ACHN (cell line): ENCODE measurements at places on chromosomes 6 and 20.

DNA sequence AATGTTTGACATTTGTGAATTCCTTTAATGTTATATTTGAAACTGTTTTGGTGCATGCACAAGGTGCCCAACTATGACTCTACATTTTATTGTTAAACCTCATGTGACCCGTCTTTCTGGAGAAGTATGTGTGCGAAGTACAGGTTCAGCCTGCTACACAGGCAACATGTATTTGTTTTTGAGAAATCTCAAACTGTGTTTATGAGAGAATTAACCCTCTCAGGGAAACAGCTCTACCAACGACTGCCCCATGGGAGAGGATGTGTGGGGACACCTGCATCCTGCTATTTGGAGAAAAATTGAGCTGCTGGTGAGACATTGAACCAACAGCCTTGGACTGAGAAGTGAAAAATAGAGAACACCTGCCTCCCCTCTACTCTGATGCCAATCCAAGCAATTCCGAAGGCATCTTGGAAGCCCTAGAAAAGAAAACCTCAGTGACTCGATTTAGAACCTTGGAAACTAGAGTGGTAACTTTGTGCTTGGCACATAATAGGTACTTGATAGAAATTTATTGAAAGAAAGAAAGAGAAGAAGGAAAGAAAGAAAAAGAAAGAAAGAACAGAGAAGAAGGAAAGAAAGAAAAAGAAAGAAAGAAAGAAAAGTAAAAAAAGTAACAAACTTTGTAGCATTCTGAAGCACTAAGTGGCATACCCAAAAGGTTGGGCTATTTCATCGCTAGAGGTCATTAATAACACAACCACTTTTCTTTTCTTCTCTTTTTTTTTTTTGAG, 2.9 kb upstream of the AKAP12 start:
- DNase-seq: no peak

DNA sequence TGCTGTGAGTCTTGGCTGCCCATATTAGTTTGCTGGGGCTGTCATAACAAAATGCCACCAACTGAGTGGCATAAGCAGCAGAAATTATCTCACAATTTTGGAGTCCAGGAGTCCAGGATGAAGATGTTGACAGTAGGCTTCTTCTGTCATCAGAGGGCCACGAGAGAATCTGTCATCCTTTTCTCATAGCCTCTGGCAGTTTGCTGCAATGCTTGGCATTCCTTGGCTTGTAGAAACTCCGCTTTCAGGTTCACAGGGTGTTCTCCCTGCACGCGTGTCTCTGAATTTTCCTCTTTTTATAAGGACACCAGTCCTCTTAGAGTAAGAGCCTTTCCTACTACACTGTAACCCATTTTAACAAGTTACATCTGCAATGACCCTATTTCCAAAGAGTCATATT, 838.4 kb downstream of the TFAP2A start:
- DNase-seq: no peak

DNA sequence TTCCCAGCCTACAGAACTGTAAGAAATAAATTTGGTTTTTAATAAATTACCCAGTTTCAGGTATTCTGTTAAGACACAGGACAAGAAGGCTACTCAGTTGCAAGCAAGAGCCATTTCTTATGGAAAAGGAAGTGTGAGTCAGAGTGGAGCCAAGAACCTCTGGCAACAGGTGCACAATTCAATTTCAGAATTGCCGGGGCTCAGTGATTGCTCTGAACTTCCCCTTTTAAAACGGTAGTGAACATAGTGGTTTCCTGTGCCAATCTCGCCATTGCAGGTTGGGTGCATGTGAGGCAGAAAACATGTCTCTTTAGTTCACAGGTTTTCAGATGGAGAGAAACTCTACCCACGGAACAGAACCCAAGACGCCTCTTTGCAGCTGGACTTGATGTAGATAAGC, 16.4 kb downstream of the PIGT start:
- DNase-seq: no peak

GRCh38 chr6:142047934-142048592, 84.7 kb upstream of the GJE1 start:
- no peak for DNase-seq

DNA sequence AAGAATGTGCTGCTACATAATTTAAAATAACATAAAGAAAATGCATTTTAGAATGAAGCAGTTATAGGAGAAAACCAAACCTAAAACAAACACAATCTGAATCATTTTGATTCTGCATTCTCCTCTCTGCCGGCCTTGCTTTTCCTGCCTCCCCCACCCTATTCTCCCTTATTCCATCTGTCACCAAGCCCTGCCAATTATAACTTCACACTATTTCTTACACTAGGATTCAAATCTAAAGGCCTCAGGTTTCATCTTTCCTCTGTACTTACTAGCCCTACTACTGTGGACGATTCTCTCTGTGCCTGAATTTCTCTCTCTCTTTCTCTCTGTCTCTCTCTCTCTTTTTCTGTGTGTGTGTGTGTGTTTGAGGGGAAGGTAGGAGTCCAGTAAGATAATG, 18.7 kb upstream of the PRIM2 start:
- DNase-seq: no peak

DNA sequence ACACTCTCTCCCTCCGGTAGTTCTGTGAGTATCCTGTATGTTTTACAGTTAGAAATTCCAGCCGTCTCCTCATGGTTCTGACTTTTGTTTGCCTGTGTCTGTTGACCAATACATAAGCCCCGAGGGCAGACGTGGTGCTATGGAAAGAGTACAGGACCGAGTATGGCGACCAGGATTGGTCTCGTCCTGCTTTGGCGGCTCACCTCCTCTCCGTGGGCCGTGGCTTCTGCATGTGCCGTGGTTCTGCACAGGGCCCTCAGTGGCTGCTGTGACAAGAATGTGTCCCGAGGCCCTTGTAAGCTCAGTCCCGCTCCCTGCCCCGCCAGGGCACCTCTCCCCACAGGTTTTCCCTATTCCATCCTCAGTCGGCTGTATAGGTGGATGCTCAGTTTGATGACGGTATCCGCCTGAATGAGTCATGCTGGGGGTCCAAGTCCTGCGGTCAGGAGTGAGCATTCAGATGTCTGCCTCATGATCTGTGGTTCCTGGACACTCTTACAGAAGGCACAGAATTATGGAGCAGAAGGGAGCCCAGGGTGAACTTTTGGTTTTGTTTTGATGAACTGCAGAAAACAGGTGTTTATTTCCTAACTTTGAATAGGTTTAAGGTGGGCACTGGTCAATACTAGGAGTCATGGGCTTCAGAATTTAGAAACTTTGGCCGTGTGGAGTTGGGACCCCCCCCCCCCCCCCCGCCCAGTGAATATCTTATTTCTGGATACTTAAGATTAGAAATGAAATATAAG, 1.2 kb downstream of the ARFGAP1 start:
- peak; percentile 80 for DNase-seq

GRCh38 chr6:166766769-166767168, 139.7 kb upstream of the RPS6KA2 start:
- no peak for DNase-seq

DNA sequence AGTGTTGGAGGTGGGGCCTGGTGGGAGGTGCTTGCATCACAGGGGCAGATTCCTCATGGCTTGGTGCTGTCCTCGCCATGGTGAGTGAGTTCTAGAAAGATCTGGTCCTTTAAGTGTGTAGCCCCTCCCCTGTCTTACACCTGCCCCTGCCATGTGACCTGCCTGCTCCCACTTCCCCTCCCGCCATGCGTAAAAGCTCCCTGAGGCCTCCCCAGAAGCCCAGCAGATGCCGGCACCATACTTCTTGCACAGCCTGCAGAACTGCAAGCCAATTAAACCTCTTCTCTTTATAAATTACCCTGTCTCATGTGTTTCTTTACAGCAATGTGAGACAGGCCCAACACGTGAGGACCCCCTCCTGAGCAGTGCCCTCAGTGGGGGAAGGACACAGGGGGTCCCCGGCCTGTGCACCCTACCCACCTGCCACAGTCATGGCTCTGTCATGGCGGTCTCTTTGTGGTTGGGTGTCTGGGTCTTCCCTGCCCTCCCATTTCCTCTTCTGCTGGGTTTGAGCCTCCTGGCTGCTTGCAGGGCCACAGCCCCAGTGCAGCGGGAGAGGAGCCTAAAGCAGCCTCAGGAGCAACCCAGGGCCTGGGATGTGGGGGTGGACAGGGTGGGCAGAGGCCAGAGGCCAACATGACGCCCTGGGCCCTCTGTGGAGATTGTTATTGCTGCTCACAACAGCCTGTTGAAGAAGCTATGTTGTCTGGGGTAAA, 87.2 kb upstream of the QKI start:
- no peak for DNase-seq

- no peak for DNase-seq
These were observed 7.7 kb upstream of the TMEM181 start for GRCh38 chr6:158552055-158552795.
